Activated naive CD4-positive, alpha-beta T cell treated with anti-CD3 and anti-CD28 coated beads, Interleukin-2, amount 50 U/mL, for 16 hours (primary cell): ENCODE measurements at places on chromosomes 16 and 17.
A peak's percentile ranks its signal among the peaks of the same experiment; 100 is the strongest.

DNA sequence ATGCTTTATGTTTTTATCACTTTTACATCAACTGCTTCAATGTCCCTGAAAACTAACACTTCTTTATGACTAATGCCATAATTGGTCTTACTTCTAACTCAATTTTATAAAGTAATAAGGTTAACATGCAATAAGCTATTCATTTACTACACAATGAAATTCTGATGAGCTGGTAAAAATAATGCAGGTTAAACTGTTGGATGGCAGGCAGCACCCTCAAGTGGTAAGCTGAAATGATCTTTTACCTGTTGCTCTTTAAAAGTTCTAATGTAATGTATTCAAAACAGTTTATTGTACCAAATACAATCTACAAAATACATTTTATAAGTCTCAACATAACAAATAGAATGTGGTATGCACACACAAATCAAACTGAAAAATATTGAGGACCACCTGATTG, 1280.3 kb downstream of the CDH8 start:
- DNase-seq = no peak

DNA sequence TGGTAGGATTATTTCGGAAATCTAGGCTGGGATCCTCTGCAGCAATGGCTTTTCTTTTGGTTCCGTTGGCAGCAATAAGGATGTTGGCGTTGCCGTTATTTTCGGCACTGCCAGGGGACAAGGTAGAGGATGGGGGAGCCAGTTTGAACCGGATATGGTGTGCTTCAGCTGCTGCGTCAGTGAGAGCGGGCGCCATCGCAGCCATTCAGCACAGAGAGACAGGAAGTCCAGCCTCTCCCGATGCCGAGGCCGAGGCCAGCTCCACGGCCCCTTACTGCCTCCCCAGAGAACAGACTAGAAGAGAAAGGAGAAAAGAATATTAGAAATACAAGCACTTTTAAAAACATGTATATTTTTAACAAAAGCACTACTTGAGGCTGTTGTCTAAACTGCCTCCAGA, 21.3 kb downstream of the KANSL1 start:
- DNase-seq = no peak

GRCh38 chr17:75721463-75722011, 278 bp downstream of the ITGB4 start:
- DNase-seq = no peak

DNA sequence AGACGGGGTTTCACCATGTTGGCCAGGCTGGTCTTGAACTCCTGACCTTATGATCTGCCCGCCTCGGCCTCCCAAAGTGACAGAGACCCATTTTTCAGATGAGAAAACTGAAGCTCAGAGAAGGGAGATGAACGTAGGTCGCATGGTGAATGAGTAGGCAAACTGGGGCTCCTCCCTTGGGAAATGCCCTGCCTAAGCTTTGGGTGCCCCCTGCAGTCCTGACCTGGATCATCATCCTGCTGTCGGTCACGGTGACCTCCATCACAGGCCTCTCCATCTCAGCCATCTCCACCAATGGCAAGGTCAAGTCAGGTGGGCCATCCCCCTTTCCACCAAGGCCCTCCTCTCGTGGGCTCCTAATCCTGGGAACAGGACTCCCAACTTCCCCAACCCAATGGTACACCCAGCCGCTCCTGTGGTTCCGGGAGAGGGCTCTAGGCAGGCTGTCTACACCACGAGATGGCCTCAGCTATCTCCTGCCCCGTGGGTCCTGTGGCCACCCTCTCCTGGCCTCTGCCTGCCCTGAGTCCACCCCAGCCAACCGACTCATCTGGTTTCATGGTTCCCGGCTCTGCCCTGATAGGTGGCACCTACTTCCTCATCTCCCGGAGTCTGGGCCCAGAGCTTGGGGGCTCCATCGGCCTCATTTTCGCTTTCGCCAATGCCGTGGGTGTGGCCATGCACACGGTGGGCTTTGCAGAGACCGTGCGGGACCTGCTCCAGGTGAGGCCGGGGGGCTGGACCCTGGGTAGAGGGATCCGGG, 4.7 kb downstream of the SLC12A3 start:
- peak; percentile 36 for DNase-seq

- no peak for DNase-seq
Observed at GRCh38 chr17:11795906-11796305, 197.6 kb downstream of the DNAH9 start.

GRCh38 chr17:4945176-4945943, 3.0 kb downstream of the PFN1 start:
- peak; percentile 88 for DNase-seq

DNA sequence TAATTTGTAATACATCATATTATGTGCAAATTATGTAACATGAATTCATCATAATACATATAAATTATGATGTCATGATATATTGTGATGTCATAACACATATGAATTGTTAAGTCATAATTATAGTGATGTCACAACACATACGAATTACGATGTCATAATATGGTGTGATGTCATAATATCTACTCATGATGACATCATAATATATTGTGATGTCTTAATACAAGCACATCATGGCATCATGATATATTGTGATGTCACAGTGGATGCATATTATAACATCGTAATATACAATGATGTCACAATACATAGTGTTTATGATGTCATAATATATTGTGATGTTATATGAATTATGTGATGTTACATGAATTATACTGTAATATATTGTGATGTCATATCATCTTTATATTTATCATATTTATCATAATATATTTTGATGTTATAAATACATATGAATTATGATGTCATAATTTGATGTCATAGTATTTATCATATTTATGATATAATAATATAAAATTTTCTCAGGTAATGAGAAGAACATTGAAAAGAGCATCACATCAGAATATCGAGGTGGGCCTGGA, 1793.0 kb downstream of the TP53TG3F start:
- no peak for DNase-seq

- DNase-seq = no peak
Observed at GRCh38 chr16:79981814-79982213, 381.3 kb upstream of the MAF start.

DNA sequence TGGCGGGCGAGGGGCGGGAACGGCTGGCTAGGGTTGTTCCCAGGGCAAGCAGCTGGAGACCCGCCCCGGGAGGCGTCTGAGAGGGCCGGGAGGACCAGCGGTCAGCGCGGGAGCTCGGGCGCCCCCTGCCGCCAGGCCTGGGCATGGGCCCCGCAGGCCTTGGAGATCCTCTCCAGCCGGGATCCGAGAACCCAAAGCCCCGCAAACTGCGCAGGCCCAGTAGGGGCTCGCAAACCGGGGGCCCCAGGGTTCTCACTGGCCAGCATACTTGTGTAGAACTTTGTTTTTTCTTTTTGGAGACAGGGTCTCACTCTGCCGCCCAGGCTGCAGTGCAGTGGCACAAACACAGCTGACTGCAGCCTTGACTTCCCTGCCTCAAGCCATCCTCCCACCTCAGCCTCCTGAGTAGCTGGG, 20.8 kb upstream of the ZNF423 start:
- DNase-seq = no peak

DNA sequence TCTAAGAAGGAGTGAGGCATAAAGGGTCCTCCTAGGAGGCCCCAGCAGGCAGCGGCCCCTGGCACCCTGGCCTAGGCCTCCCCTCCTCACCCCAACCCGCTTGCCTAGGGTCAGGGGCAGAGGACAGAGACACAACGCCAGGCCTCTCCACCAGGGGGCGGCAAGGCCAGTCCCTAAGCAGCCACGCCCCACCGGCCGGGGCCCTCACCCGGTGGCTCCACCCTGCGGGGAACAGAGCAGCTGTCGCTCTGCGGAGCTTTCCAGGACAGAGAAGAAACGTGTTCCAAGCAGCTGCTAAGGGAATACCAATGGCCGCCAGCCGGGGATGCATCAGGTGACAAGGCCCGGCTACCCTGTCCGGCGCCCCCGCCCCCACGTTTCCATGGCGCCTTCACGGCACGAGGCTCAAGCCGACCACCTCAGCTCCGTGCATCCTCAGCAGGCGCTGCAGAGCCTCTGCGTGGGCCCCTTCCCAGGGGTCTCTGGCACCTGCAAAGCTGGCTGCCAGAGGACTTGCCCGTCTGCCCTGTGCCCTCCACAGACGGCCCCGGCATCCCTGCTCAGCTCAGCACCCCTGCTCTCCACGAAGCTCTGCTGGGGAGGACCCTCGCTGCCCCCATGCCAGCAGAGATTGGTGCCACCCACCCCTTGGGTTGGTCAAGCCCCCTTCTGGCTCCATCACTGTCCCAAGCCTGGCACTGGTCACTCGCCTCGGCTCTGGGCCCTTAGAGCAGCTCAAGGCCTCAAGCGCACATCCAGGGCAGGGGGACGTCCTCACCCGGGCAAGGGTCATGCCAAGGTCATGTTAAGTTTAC, 5.6 kb downstream of the ZNF598 start:
- peak; percentile 90 for DNase-seq

GRCh38 chr17:27907976-27908558, 14.9 kb upstream of the LYRM9 start:
- DNase-seq = no peak

DNA sequence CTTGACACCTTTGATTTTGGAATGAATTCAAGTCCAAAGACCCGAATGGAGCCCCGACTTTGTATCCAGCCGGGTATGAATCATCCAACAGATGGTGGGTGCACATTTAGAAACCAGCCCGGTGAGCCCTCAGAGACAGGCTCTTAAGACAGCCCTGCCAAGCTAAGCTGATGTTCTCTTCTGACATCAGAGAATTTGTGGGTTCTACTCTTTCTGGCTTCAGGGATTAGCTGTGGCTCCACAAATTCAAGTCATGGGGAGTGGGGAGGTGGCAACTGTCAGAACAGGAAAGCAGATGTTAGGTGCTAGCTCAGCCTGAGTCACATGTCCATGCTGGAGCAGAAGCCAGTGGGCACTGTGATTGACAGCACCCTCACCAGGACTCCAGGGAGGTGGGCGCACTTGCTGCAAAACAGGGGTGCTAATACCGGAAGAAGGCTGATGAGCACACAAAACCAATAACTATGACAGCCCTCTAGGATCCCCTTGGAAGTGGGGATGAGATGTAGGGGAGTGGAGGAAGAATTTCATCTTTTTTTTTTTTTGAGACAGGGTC, 31.4 kb upstream of the XYLT2 start:
- DNase-seq = no peak

- peak; percentile 28 for DNase-seq
Observed at GRCh38 chr17:4940555-4941318, 669 bp downstream of the RNF167 start.

GRCh38 chr17:28363776-28364650, 986 bp downstream of the SEBOX start:
- DNase-seq = no peak

- no peak for DNase-seq
Observed at GRCh38 chr17:77442976-77443747, 302.4 kb downstream of the SEC14L1 start.

DNA sequence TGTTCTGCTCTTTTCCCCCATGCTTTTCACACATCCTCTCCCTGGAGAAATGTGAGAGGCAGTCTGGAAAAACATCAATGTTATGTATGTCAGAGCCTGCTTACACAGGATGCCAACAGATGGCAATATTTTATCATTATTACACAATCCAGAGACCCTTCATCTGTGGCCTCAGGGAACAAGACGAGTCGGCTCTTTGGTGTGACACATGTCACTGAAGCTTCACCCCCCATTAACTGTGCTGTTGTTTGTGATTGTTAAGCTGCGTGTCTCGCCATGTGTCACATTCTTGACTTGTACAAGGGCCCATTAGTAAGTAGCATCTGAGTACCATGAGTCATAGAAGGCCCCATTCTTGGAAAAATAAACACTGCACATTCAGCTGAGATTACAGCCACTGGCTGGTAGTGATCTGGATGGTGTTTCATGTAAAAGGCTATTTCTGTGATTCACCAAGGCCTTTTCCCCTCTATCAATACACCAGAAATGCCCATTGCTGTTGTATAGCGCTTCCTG, 682.1 kb upstream of the SOX9 start:
- no peak for DNase-seq

- DNase-seq = no peak
Observed at GRCh38 chr17:28487881-28488532, 14.6 kb downstream of the SLC13A2 start.

DNA sequence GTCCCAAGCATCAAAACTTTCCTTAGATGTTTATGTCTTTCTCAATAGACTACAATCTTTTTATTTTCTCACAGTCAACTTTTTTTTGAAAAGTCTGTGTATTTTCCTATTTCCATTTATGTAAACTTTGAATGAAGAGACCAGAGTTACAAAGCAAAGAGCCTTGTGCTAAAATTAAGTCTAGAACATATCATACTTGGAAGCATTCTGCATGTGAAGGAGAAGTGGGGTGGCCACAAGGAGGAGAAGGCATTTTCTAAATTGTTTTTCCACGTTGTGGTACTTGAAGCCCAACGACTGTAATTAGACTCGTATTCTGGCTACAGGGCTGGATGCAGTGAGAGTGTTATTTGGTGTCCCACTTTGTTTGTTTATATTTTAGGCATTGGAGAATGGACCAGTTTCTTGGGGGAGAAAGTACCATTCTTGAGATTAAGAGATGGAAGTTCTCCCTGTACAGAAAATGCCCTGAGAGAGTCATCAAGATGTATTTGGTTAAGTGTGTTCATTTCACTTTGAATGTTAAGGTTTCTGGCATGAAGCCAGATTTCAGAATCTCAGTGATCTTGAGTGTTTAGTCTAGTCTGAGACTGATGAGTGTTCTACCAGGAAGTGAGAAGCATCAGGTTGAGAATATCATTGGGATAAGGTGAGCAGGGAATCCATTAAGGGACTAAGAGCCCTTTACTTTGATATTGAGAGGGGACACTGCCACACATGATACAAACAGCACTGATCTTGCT, 71.6 kb downstream of the MAP2K6 start:
- no peak for DNase-seq

DNA sequence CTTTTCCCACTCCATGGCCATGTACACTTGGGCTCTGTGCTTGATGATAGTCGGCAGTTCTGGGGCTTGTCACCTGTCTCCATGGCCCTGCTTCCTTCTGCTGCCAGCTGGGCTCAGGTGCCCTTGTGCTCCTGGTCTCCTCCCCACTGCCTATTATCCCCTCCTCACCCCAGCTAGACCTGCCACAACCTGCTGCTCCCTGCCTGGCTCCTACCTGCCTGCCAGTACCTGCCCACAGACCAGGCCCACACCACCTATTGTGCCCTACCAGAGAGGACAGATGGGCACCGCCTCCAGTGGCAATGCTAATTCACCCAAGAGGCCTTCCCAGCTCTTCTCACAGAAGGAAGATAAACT, 538 bp upstream of the RAPGEFL1 start:
- no peak for DNase-seq

GRCh38 chr17:40107522-40108174, 7.3 kb upstream of the NR1D1 start:
- no peak for DNase-seq

DNA sequence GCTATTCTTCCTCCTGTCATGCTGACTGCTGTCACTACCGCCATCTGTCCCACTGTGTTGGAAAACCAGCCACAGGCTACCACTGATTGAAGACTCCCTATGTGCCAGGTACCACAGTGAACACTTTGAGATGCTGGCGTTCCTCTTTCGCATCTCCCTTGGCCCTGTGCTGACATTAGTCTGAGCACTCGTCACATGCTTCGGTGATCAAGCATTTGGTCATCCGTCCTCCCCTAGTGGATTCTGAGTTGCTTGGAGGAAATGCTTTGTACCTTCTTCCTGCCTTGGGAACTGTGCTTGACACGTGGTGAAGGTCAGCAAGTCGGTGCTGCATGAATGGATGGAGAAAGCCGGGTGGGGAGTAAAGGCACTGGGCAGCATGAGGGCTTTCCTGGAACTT, 260.1 kb downstream of the SNX29 start:
- no peak for DNase-seq
